Stomach (tissue), 19 donors: ENCODE measurements at places on chromosomes 7 and 10. TPM values are rescaled to one million over a fixed set of nuclear protein-coding genes. Genes with fewer than 3 reads are reported as not detected.

The CXCL12 gene
- 11.6 TPM for total RNA-seq

GRCh38 chr10:14142606-14143250 is 188.0 kb downstream of the FRMD4A start:
- no peak overlapping the region for H3K27ac ChIP-seq
- no peaks in the 10 kb centered on the region for H3K4me1 ChIP-seq
- peaks cover 29% of the 10 kb centered on the region for H3K27me3 ChIP-seq
- no peaks in the 10 kb centered on the region for H3K36me3 ChIP-seq

DNA sequence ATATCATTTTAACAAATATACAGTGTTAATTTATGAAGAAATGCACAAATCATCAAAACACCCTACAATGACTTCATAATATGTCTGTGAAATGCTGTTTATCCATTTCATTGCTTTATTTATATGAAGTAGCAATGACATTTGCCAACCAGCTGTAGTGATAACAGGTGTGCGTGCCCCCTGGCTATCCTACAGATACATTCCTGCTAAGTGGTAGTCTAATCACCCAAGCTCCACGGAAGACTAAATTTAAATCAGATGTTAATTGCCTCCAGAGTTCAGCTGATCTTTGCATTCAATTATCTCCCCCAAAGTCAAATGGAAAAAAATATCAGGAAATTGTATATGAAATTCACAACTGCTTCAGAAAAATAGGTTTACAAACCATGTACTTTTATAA is 1164.2 kb upstream of the LRRN3 start:
- DNase-seq: no peak
- no peaks in the 10 kb centered on the region for H3K36me3 ChIP-seq
- no peaks in the 10 kb centered on the region for H3K27me3 ChIP-seq
- no peak overlapping the region for H3K4me3 ChIP-seq
- no peak overlapping the region for H3K27ac ChIP-seq
- no peaks in the 10 kb centered on the region for H3K4me1 ChIP-seq

DNA sequence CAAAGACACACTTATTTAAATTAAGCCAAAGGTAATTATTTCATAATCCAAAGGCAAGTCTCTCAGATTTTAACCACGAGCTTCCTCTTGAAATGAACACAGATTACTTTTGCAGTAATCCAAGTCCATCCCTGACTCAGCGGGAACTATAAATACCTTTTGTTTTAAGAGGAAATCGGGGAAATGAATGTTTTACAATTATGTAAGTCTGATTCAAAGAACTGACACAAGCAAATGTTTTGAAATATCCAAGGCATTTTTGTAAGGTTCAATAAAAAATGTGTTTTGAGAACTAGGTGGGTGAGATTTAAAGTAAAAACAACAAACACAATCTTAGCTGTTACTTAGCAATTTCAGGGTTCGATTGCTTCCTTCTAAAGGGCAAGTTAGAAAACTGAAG is 179.8 kb upstream of the ASAH2 start:
- H3K27ac ChIP-seq: peak overlapping the region; percentile 71
- no peaks in the 10 kb centered on the region for H3K36me3 ChIP-seq
- no peaks in the 10 kb centered on the region for H3K27me3 ChIP-seq

- H3K4me1 ChIP-seq: peaks cover 19% of the 10 kb centered on the region
- no peaks in the 10 kb centered on the region for H3K27me3 ChIP-seq
- DNase-seq: no peak
- H3K27ac ChIP-seq: peak overlapping the region; percentile 81
Measured at GRCh38 chr10:127013691-127014473, 108.7 kb downstream of the DOCK1 start.
